ENCODE measurements at places on chromosomes 11 and 22. TPM values are rescaled to one million over a fixed set of nuclear protein-coding genes. Genes with fewer than 3 reads are reported as not detected.

GRCh38 chr11:10499452-10499851 lies 41.5 kb downstream of the RNF141 start:
- H3K27me3 ChIP-seq: no peaks in the 10 kb centered on the region
- H3K27ac ChIP-seq: no peak overlapping the region
- no peaks in the 10 kb centered on the region for H3K4me1 ChIP-seq
- DNase-seq: no peak
- H3K36me3 ChIP-seq: peaks cover 87% of the 10 kb centered on the region

DNA sequence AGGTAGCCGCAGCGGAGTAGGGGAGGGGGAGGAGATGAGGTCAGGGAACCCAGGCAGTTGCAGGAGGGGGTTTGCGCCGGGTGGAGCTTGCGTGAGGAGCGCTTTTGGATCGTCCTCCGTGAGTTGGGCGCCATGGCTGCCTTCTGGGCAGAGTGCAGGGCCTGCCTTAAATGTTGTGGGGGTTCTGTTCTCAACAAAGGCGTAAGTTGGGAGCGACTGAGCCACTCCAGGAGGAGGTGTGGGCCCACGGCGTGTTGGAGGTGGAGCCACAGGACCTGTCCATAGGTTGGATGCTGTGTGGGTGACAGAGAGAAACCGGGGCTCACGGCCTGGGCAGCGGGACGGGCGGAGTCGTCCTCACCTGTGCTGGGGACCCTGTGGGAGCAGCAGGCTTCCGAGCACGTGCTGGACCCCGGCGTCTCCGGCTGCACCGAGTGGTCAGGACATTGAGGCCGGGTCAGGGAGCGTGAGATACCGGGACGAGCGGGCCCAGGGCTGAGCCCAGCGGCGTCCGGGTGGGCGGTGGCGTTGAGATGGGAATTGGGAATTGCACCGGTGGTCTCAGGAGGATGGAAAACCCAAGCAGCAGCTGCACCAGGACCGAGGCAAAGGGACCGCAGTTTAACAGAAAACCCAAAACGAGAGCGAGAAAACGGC lies 977 bp upstream of the PGGHG start:
- peak overlapping the region; percentile 72 for H3K27ac ChIP-seq
- DNase-seq: peak; percentile 54
- H3K36me3 ChIP-seq: peaks cover 4% of the 10 kb centered on the region
- H3K4me1 ChIP-seq: peaks cover 43% of the 10 kb centered on the region
- H3K27me3 ChIP-seq: no peaks in the 10 kb centered on the region
- H3K4me3 ChIP-seq: peak overlapping the region; percentile 82

DNA sequence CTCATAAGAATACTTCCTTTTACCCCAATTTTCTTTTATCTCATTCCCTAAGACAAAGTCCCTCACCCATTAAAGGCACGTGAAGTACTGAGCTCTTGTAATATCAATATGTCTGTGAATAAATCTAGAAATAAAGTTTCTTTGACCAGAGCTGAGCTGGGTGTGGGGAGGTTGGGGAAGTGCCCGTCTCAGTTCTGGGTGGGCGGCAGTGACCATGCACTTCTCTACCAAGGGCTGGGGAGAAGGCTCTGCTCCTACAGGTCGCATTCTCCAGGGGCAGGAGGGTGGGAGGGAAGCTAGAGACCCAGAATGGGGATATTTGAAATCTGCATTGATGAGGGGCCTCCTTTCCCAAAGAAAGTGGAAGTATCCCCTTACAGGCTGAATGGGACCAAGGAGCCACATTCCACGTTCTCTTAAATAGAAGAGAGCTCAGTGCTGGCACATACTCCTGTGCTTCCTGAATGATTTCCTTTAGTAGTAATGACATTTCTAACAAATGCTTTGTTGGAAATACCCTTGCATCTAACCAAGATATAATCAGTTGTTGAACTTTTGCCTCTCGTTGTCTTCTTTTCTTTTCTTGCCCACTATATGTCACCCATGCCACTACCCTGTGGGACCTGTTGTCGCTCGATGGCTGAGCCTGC lies 16.1 kb downstream of the RBX1 start:
- H3K4me1 ChIP-seq: no peaks in the 10 kb centered on the region
- H3K4me3 ChIP-seq: no peak overlapping the region
- peaks cover 83% of the 10 kb centered on the region for H3K36me3 ChIP-seq

OPCML gene
- not detected for total RNA-seq

DNA sequence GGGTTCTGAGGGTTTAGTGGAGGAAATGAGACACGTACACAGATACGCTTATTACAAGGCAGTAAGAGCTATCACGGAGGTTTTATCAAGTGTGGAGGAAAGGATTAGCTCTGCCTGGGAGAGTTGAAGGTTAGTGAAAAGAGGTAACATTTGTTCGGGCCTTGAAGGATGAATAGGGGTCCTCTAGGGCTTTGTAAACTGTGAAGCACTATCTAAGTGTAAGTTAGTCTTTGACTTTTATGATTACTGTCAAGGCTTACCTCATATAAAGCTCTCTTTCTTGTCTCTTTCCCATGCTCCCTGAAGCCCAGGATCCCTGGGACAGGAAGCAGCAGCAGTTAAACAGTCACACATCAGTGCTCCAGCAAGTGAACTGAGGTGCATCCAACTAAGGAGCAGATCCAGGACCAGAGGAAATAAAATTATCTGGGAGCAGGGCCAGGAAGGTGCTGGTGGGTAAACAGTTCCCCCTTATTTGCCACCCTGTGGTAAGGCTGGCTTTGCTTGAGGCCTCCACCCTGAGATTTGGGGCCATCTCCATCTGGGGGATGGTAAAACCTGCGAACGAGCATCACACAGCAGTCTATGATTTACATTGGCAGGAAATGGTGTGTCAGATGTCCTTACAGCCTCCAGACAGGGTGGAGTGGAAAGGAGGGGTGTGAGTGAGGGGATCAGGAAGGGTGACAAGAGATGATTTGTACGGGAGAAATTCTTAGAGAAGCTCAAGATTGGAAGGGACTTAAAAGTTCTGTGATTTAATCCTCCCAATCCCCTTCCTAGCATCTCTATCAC lies 27.2 kb downstream of the GVQW3 start:
- no peaks in the 10 kb centered on the region for H3K36me3 ChIP-seq
- no peak for DNase-seq
- no peaks in the 10 kb centered on the region for H3K4me1 ChIP-seq
- H3K27ac ChIP-seq: no peak overlapping the region
- H3K27me3 ChIP-seq: no peaks in the 10 kb centered on the region
- no peak overlapping the region for H3K4me3 ChIP-seq

- H3K36me3 ChIP-seq: no peaks in the 10 kb centered on the region
- no peak overlapping the region for H3K27ac ChIP-seq
- no peak for DNase-seq
- H3K4me1 ChIP-seq: no peaks in the 10 kb centered on the region
Measured at GRCh38 chr11:134518616-134519389, 106.8 kb upstream of the B3GAT1 start.

PCNX3 gene
- 40.5 TPM for total RNA-seq

GRCh38 chr11:74069146-74070046 lies 60.5 kb upstream of the UCP3 start:
- H3K4me1 ChIP-seq: no peaks in the 10 kb centered on the region
- peaks cover 39% of the 10 kb centered on the region for H3K36me3 ChIP-seq
- H3K27me3 ChIP-seq: no peaks in the 10 kb centered on the region
- no peak overlapping the region for H3K27ac ChIP-seq

DNA sequence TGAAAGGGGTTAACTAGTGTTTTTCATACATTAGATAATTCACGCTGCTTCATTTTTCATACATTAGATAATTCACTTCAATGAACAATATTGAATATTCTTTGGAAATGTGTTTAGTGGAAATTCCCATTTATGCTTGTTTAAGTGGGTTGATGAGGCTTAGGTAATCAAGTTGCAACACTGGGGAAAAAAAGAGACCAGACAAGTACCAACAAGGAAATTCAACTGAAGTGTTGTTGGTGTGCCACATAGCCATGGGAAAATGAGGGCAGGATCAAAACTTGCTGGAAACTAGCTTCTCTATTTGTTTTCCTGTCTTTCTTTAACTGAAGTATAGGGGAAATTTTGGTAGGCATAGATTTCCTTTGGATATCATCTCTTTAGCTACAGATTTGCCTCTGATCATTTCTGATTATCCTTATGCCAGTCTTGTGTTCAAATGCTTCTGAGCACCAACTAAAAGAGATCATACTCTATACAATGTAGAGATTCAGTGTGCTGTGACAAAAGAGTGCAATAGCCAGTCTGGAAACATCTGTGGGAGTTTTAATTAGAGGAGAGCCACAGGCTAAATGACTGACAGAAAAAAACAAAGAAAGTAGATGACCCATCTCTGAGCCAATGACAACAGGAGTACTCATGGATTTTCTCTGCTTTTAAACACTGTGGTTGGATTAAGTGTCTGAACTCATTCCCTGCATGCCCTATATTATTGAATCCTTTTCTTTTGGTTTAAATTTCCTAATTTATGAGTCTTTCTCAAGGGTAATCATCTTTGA lies 67.6 kb upstream of the CTSC start:
- no peaks in the 10 kb centered on the region for H3K4me1 ChIP-seq
- H3K36me3 ChIP-seq: no peaks in the 10 kb centered on the region

DNA sequence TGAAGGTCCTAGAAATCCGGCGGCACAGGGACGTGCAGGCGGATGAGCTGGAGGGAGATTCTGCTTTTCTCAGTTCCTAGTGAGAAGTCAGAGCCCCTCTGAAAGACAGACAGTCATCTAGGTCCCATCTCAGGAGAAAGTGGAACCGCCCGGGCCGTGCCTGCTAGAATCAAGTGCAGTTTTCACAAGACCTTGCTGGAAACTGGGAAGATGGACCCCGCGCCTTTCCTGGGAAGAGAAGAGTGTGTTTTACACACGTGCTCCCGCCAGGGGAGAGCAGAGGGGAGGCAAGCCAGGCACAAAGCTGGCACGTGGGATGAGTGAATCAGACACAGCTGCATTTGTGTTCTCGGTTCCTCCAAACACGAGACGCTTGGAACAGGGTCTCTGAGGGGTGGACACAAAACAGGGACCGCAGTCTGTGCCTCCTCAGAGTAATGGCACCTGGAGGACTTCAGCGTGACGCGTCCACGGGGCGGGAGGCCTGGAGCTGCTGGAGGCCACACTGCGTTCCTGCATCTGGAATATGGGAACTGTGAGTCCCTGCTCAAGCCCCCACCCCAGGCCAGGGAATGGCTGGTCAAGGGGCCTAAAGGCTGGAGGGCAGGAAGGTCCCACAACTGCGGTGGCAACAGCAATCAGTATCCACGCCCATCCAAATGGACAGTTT lies 218.3 kb downstream of the BRD1 start:
- no peaks in the 10 kb centered on the region for H3K4me1 ChIP-seq
- no peak overlapping the region for H3K27ac ChIP-seq
- DNase-seq: no peak

TRAPPC4 gene
- 106 TPM for total RNA-seq

CTSW gene
- 20.6 TPM for total RNA-seq
